ENCODE measurements at places on chromosomes 6 and 20.

DNA sequence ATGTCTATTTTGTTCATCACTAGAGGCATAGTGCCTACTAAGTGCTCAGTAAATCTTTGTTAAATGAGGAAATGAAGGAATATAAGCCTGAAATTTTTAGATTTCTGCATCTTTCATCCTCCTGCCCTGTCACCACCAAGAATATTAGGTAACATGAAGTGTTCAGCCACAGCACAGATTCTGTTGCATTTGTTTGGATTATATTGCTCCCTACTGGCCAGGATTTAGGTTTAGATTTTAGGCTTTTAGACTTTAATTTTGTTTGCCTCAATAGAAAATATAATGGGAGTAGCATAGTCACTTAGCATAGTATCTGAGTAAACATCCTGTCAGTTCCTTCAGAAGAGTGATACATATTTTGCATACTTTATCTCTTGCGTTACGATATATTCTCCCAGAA, 14.2 kb downstream of the FARS2 start:
- DNase-seq = no peak

DNA sequence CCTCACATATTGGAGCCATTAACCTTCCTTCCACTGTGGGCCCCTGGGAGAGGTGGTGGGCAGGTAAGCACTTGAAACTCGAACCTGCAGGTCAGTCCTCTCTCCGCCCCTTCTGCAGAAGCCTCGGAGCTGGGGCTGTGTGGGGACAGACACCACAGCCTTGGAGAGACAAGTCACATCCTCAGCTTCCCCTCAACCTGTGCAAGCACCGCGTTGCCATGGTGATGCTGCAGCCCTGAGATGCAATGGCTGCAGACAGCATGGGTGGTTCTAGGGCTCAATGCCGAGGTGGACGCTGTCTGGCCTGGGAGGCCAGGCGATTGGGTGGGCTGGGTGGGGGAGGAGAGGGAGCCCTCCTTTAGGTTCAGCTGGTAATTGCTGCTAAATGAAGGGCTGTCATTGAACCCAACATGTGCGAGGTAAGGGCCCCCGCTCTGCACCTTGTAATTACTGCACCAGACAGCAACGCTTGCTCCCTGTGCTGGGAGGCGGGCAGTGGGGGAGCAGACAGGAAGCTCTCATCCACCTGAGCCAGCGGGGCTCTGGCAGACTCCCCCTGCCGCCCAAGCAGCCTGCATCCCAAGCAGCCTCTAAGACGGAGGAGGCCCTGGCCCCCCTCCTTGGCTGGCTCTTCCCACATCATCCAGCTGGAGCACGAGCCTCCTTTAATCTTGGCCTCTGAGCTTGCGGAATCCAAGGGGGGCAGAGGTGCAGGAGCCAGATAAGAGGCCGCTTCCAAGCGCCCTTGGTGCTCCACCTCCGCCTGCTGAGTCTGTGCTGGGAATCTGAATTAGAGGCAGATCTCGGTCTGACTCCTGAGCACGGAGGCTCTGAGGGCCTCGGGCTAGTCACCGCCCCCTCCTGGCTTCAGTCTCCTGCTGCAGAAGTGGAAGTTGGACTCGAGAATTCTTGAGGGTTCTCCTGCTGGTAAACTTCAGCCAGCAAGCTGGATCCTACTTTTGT, 39.8 kb upstream of the CDH22 start:
- no peak for DNase-seq

GRCh38 chr6:79543411-79543810, 6.2 kb upstream of the LCA5 start:
- DNase-seq = no peak

DNA sequence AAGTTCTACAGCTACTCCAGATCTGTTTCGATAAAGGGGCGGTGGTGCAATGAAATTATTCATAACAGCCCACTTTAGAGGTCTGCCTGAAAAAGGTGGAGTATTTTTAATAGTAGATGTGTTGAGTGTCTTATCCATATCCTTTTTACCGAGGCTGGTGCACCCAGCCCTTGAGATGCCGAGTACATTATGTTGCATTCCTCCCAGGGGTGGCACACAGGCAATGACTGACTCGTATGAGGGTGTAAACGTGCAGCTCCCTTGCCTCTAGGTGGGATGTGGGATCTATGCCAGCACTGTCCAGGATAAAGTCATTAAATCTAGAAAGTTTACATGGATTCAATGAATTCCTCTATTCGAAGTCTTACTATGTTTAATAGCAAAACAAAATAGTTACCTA, 355.6 kb downstream of the PLCB1 start:
- DNase-seq = no peak

GRCh38 chr6:82567621-82568020, 204.0 kb downstream of the TPBG start:
- no peak for DNase-seq

- no peak for DNase-seq
Measured at GRCh38 chr6:52346503-52346902, 15.4 kb upstream of the PAQR8 start.

GRCh38 chr20:9480066-9480465, 34.3 kb upstream of the LAMP5 start:
- DNase-seq = no peak

DNA sequence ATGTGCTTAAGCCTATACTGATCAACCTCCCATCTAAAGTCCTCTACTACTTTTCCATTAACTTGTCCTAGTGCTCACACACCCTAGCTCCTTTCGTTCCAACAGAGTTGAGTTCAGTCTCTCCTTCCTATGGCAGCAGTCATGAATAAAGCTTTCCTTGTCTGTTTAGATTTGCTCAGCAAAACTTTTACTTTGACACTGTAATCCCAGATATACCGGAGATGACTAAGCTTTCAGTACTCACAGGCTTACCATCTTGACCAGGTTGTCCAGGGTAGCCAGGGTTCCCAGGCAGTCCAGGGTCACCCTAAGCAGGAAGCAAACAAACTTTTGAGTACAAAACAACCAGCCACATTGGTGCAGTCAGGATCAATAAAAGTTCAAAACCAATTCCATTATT, 90.7 kb downstream of the COL21A1 start:
- DNase-seq = no peak

DNA sequence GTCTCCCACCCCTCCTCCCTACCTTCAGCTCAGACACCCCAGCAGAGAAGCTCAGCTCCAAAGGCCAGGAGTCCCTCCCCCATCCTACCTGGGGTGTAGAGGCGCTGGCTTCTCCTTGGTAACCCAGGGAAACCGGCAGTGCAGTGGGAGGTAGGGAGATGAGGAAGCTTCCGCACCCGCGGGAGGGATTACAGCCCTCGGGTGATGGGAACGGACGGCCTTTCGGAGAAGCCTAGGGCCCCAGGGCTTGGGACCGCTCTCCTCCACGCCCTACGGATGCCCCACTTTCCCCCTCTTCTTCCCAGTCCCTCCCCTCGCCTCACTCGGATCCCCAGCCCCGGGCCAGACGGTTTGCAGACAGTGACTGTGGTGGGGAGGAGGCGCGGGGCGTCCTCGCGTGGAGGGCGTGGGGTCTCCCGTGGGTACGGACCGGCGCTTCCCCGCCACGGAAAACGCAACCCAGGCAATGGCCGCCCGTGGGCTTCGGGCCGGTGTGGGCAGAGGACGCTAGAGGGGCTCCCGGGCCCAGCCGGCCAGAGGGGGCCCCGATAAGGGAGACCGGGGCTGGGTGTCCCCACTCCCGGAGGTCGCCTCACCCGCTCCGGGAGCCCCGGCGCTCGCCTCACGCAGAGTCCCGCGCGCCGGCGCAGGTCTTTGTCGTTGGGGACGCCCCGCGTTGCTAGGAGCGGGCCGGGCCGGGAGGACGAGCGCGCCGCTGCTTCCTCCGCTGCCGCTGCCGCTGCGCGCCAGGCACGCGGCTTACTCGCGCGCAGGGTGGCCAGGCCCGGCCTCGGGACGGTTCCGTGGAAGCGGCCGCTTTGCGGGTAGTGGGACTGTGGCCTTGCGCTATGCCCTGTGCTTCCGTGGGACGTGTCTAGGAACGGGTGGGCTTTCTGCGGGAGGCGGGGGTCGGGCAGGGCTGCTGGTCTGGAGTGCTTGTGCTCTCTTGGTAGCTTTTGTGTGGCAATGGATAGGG, 15.8 kb downstream of the AARS2 start:
- no peak for DNase-seq

DNA sequence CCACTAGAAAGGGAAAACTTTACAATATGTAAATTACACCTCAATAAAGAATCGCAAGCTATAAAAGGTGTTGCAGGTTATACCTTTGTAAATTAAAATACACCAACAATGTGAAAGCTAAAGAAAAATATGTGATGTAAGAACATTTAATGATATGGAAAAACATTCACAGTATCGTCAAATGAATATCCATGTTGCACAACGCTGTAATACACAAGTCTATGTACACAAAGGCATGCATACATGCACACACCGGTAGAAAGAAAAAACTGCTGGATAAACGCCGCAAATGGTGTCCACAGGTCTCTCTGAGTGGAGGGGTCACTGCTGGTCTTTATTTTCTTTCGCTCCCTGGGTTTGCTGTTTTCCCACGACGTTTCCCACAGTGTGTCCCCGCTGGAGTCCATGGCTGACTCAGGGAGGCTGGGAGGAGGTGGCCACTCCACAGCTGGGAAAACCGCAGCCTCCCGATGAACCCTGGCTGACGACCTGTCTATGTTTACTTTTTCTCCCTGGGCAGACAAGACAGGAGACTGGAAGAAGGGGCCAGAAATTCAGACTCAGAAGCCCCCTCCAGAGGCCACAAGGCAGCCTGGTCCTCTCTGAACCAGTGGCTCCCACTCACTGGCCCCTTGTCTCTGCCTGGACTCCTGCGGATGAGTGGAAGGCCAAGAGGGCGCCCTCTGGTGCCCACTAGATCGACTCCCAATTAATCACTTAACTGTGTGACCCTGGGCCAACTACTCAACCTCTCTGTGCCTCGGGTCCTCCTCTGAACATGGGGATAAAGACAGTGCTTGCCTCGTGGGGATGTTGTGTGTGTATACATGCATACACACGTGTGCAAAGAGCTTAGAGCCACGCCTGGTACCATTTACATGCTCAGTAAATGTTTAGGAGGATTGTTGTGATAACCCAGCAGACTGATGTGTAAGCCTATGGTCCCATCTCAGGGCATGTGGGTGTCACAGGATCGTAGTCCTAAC, 12.8 kb upstream of the BPI start:
- DNase-seq = no peak

- DNase-seq = no peak
Measured at GRCh38 chr6:82138075-82138791, 109.3 kb downstream of the IBTK start.

DNA sequence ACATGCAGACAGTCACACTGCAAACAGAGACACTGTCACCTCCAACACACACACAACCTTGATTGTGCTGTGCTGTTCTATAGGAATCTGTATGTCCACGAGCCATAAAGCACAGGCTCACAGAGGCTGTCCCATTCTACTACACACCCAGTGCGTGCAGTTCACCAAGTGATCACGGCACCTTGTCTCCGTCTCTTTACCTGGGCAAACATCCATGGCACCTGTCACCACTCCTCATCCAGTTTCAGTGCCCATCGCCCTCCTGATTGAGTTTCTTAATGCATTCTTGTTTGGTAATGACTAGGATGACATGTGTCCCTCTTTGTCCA, 65.8 kb upstream of the STMND1 start:
- DNase-seq = no peak

DNA sequence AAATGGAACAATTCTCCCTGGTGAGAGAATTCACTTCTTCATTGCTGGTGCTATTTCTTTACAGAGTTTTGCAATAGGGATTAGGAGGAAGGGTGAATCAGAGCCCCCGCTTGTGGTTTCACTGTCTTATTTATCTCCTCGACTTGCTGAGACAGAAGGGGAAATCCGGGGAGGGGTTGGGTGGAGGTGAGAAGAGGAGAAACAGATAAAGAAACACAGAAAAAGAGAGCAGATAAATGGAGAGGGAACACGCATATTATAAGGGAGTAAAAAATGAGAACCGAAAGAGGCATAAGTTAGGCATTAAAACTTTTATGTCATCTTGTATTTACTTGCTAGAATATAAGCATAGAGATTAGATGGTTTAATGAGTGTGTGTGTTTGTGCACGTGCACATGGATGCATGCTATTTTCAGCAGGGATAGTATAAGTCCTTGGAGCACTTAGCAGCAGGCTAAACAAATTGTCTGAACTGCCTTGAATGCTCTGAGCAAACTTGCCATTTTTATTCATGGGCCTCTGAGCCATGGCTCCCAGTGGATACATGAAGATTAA, 105.0 kb downstream of the OLIG3 start:
- DNase-seq = peak; percentile 70

GRCh38 chr20:17066902-17067301, 159.9 kb upstream of the PCSK2 start:
- DNase-seq = no peak

GRCh38 chr20:48995589-48995988, 50.5 kb upstream of the CSE1L start:
- no peak for DNase-seq

DNA sequence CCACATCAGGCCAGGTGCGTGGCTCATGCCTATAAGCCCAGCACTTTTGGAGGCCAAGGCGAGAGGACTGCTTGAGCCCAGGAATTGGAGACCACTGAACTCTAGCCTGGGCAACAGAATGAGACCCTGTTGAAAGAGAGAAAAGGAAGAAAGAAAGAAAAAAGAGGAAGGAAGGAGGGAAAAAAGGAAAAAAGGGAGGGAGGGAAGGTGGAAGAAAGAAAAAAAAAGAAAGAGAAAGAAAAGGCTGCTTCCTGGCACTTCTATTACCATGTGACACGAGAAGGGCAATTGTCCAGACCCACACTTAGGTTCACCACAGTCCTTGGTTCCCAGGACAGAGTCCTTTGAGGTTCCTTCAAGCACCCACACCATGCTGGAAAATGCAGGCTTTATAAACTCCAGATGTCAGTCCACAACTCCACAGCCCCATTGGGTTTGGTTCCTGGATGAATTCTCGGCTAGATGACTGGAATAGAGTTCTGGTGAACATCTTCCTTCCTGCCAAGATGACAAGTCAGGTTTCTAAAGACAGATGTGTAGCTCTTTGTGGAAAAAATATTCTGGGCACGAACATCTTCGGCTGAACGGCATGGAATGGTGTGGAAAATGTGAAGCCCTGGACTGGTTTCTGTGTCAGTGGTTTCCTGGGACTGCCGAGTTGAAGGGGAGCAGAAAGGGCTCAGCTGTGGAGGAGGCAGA, 32.5 kb downstream of the NT5E start:
- no peak for DNase-seq

DNA sequence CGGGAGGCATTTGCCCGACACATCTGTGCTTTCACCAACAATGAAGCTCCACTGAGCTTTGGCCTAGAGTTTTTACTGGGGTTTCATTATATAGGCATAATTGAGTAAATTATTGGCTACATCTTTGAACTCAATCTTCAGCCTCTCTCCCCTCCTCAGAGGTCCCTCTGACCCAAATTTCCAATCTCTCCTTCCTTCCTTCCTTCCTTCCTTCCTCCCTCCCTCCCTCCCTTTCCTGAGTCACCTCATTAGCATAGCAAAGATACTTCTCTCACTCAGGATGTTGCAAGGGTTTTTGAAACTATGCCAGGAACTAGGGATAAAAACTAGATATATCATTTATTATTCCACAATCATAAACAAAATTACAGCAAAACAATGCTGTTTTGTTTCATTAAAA, 238.2 kb upstream of the PRND start:
- DNase-seq = no peak

- no peak for DNase-seq
Measured at GRCh38 chr6:130583268-130583667, 217.5 kb downstream of the TMEM200A start.

- DNase-seq = no peak
Measured at GRCh38 chr20:22667198-22667597, 82.8 kb upstream of the FOXA2 start.

GRCh38 chr6:166636191-166636933, 9.3 kb upstream of the RPS6KA2 start:
- DNase-seq = no peak

GRCh38 chr6:37305841-37306425, 47.9 kb upstream of the RNF8 start:
- DNase-seq = no peak

- DNase-seq = no peak
Measured at GRCh38 chr20:62985444-62985778, 21.4 kb downstream of the BHLHE23 start.

All from NK-92 treated with Interleukin-12 subunit alpha and Interleukin-12 subunit beta, amount 100 ng/mL, for 24 hours (cell line).